Fibroblast of skin of left biceps (primary cell): ENCODE measurements at places on chromosomes 3 and 15.

DNA sequence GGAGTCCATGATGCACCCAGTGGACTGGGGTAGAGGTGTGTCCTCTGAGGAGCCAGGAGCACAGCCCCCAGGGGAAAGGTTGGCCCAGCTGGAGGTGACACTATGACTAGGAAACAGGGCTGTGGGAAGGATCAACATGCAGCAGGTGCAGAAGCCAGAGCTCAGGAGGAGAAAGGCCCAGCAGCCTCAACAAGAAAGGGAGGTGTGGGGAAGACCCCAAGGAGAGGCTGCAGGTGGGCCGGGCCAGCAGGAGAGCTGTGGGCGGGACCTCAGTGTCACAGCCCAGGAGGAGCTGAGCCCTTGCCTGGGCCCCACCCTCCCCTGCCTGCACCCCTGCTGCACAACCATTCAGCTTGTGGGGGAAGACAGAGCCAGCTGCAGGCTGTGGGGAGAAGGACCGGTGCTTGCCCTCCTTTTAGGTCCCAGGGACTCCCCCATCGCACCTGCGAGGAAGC, 18.4 kb upstream of the KLF13 start:
- DNase-seq: no peak

- no peak for DNase-seq
These were observed 920.7 kb upstream of the NR2F2 start for GRCh38 chr15:95409626-95410310.

- DNase-seq: no peak
These were observed 201.1 kb downstream of the UBE2E2 start for GRCh38 chr3:23404246-23404645.

GRCh38 chr3:34408088-34408487, 609.7 kb downstream of the PDCD6IP start:
- no peak for DNase-seq

GRCh38 chr15:73686781-73687256, 2.6 kb downstream of the CD276 start:
- no peak for DNase-seq
